Stimulated activated CD4-positive, alpha-beta T cell treated with anti-CD3 and anti-CD28 coated beads, Interleukin-12 subunit alpha, Interleukin-12 subunit beta, amount 100 ng/mL, for 24 hours (primary cell): ENCODE measurements at places on chromosomes 7 and 10.

DNA sequence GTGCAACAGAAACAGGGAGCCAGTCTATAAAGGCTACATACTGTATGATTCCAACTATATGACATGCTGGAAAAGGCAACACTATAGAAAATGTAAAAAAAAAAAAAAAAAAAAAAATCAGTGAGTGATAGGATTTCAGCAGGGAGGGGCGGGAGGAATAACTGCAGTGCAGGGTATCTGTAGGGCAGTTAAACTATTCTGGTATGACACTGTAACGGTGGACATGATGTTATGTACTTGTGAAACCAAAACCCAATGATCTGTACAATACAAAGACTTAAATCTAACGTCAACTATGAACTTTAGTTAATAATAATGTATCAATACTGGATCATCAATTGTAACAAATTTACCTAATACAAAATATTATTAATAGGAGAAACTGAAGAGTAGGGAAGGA lies 14.3 kb downstream of the WASL start:
- no peak for DNase-seq

DNA sequence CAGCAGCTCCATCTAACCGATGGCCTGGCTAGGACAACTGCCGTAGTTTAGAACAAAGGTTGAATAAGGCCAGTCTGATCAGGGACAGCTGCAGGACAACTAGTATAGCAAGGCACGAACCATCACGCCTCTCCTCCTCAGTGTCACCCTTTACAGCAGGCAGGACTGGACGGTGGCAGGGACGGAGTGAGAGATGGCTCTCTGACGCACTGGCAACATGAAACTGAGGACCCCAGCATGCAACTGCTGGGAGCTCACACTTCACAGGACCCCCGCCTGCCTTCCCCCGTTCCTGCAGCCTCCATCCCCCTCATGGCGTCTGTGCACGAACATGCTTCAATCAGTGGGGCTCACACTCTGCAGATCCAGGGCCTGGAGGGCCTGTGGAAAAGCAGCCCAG lies 53.7 kb downstream of the ZRANB1 start:
- no peak for DNase-seq

DNA sequence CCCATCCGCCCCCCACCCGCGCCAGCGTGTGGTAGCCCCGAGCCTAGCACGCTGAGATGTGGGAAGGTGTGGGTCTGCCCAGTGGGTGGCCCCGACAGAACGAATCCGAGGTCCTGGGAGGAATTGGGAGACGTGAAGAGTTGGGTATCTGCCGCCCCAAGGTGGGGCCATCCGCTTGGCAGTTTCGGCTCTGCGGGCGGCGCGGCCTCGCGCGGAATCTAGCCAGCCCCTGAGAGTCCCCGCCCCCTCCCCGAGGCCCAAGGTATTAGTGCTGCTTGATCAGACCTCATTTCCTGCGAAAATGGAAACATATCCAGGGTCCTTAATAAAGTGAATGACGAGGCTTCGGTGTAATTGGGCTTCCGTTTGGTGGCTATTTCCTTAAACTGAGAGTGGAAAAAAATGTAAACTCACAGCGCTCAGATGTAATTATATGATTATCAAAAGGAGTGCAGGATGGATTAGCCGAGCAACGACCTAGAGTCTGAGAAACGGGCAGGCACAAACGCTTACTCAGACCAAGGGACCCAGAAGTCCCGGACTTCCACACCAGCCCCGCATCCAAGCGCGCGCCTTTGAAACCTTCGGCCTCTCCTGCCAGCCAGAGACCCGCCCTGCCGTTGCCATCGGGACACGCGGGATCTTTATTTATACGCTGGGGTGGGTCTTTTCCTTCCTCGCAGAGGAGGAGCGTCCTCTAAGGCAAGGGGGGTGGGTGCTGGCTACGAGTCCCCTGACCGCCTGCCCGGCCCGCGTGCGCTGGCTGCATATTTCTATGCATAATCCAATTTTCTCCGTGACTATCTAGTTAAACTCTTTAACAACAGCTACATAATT lies 12.8 kb downstream of the LBX1 start:
- DNase-seq: no peak

DNA sequence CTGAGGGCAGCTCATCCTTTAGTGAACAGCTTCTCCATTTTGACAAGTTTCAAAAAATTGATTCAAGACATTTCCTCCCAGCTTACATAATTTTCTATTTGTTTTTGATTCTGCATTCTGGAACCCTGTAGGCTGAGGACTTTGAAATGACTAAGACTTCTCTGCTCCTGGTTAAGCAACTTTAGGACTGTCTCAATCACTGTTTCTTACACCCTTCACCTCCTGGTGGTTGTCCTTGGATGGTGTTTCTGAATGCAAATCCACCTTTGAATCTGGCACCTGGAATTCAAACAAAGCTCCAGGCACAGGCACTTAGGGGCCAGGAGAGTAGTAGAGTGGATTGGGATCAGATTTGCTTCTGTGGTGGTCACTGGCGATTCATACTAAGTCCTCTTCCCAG lies 595.5 kb downstream of the LRMDA start:
- no peak for DNase-seq

- DNase-seq: no peak
These were observed 128.7 kb downstream of the DYNC1I1 start for GRCh38 chr7:95901006-95901405.

- no peak for DNase-seq
These were observed 56.4 kb downstream of the UNCX start for GRCh38 chr7:1288996-1289551.

DNA sequence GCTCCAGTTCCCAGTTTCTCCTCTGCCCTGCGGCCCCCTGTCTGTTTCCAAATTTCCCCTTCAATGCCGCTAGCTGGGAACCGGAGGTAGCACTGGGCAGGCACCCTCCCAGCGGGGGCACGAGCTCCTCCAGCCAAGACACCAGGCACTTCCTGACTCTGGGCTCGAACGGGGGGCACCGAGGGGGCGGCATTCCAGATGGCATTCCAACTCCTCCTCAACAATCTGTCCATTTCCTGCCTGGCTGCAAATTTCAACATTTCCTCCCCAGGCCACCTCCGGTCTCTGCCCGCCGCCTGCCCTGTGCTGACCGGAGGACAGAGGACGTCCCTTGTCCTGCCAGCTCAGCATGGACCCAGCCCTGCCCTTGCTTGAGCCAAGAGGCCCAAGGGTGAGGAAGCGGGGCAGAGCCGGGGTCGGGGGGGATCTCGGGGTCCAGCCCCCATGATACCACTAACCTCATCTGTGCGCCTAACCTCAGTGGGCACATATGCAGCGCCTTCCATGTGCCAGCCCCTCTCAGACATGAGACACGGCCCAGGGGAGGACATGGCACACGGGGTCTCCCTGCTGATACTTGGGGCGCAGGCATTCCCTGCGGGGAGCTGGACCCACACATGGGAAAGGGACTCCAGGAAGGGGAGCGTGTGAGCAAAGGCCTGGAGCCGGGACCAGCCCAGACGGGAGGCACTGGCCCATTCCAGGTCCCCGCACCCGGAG lies 58.0 kb downstream of the PDGFA start:
- no peak for DNase-seq
